NCI-H2171 (cell line): ENCODE measurements at places on chromosomes 1 and 21.

GRCh38 chr1:28301368-28302174 is 27.3 kb upstream of the MED18 start:
- no peak for DNase-seq

DNA sequence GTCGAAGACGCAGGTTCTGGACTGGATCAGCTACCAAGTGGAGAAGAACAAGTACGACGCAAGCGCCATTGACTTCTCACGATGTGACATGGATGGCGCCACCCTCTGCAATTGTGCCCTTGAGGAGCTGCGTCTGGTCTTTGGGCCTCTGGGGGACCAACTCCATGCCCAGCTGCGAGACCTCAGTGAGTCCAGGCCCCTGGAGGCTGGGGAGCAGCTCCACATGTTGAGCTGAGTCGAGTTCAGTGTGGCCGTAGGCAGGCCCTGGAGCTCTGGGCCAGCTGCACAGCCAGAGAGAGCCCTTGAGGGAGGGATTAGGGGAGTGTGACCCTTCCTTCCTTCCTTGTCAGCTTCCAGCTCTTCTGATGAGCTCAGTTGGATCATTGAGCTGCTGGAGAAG is 1.6 kb downstream of the ELF3 start:
- no peak for DNase-seq

- no peak for DNase-seq
Measured at GRCh38 chr1:29820401-29820800, 584.1 kb downstream of the PTPRU start.

DNA sequence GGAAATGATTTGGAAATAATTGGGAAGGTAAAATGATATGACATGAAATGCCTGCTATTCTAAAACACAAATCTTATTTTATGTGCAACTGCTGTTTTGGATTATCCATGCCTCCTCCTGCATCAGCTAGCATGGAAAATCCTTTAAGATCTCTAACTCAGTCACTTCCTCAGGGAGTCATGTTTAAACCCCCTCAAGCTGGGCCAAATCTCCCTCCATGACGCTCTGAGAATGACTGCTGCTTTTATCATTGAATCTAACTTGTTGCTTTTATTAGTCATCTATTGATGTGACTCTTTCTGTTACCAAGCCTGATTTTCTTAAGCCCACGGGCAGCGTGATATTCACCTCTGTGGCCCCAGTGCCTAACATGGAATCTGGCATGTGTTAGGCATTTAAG is 324.8 kb downstream of the DISC1 start:
- no peak for DNase-seq

GRCh38 chr1:182200025-182200812 is 138.7 kb upstream of the ZNF648 start:
- DNase-seq, result no peak

GRCh38 chr1:228960705-228961104 is 225.4 kb downstream of the RHOU start:
- DNase-seq, result no peak

DNA sequence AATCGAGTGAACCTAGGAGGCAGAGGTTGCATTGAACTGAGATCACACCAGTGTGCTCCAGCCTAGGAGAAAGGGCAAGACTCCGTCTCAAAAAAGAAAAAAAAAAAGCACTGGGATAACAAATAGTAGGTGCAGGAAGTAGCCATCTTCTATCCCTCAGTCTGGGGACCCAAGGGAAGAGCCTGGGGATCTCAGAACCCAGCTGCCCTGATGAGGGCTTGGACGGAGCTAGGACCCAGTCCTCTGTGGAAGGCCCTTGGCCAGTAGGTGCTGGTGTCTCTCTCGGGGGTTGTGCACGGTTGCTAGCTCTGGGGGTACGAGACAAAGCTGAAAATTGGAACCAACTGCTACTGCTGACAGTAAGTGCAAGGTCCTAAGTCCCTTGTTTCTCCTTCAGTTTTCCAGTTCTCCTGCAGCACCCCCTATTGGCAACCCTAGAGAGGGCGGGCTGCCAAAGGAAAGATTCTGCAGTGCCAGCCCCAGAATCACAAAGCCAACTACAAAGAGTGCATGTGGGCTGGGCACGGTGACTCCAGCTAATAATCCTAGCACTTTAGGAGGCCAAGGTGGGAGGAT is 57.6 kb upstream of the KIF1B start:
- no peak for DNase-seq

GRCh38 chr1:90114521-90115141 is 119.7 kb downstream of the ZNF326 start:
- DNase-seq, result peak; percentile 67

DNA sequence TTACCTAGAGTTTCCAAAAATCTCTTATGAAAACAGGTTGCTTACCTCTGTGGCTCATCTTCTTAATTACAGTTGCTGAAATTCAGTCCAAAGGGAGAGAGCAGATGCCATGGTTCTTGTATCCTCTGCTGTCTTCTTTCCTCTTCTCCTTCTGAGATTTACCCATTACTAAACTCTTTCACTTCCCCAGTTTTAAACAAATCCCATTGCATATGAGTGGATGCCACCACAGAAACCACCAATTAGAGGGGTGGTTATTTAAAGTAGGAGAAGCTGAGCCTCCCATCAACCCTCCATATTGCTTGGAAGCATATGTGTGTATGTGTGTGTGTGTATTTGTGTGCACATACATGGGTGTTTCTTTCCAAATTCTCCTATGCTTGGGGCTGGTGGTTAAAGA is 128.5 kb upstream of the KCNK1 start:
- no peak for DNase-seq

DNA sequence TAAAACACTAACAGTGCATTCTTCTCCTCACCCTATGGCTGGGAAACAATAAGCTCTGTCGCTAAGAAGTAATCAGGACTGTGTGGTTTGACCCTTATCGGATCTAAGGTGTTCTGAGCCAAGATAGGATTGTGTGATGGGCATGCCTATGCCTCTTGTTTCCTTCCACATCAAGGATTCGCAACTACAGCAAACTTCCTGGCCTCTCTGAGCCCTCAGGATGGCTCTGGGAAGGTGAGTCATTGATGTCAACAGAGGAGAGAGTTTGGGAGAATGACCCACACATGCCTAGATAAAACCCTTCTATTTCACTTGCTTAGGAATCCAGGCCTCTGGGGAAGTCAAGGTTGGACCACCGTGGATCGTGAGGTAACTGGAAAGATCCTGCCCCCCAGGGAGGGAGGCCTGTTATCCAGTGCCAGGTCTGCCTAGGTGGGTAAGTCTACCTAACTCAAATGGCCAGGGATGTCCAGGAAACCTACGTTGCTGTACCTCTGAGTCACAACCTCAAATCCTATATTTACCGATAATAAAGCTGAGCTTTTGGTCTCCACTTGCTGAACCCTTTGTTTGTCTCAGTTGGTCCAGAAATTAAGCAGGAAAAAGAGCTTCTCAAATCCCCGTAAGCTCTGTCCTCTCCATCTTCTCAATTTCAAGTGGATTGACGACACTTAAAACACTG is 27.4 kb downstream of the TIAM1 start:
- DNase-seq, result no peak

- DNase-seq, result no peak
Measured at GRCh38 chr1:39695016-39695415, 3.8 kb upstream of the HPCAL4 start.

DNA sequence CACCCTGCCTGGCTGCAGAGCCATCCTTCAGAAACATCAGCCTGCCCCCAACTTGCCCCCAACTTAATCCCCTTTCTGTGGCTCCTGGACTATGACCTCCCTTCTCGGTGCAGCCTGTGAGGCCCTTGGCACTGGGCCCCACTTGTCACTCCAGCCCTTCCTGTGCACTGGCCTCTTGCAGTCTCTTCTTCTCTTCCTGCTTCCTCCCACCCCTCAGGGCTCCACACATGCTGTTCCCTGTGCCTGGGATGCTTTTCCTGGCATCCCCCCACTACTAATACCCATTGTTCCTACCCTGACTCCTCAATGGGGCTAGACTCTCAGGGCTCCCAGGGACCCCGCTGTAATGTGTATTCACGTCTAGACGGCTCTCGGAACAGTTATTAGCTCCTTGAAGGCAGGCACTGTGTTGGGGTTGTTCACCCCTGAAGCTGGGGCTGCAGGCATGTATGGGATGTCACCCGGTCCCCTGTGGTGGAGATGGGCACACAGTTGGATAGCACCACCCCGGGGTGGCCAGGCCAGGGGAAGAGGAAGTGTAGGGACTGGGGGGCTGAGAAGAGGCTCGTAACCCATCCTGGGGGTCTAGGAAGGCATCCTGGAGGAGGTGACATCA is 4.5 kb downstream of the LDLRAD1 start:
- no peak for DNase-seq

GRCh38 chr21:34035619-34036354 is 37.6 kb upstream of the MRPS6 start:
- DNase-seq, result no peak

DNA sequence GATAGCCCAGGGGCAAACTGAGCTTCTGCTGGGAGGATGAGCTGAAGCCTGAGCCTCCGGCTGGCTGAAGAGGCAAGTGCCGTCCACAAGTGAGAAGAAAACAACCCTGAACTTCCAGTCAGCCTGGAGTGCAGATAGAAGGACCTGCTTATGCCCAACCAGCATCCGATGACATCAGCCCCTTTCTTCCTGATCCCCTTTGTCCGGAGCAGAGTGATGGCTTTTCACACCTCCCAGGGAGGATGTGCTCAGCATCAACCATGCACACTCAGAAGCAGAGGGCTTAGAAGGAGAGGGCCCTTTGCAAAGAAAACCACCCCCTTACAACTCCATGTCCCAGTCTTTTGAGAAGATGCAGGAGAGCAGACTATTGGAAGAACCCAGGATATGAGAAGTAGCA is 23.7 kb upstream of the REG4 start:
- no peak for DNase-seq

GRCh38 chr1:1777583-1777899 is 729 bp downstream of the NADK start:
- no peak for DNase-seq

GRCh38 chr1:206714331-206715058 is 29.8 kb downstream of the MAPKAPK2 start:
- no peak for DNase-seq

DNA sequence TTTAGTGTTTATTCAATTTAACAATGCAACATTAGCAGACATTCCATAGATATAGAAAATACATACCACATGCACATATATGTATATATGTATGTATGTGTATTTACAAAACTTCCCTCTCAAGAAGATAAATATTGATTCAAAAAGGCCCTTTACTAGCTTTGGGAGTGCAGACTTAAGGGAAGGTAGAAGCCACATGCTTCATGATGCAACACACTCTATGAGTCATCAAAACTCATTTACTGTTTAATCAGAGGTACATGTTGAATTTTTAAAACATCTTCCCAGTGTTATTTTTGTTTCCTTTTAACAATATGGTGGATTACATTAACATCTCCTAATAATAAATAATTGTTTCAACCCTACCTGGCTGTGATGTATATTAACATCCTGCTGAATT is 61.4 kb upstream of the KIRREL1 start:
- no peak for DNase-seq
